Neural progenitor cell (in vitro differentiated cells): ENCODE measurements at places on chromosomes 12 and 14.
A peak's percentile ranks its signal among the peaks of the same experiment; 100 is the strongest.

DNA sequence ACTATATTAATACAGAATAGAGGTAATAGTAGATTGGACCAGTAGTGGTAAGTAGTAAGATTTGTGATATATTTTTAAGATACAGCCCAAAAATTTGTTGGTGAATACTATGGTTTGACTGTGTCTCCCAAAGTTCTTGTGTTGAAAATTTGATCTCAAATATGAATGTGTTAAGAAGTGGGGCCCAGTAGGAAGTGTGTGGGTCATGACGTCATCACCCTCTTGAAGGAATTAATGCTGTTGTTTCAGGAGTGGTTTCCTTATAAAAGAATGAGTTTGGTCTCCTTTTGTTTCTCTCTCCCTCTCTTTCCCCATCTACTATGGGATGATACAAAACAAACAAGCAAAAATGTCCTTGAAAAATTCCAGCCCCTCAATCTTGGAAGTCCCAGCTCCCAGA lies 16.3 kb downstream of the LUM start:
- no peak for DNase-seq

- no peak for DNase-seq
Measured at GRCh38 chr14:74670726-74671411, 42.0 kb downstream of the AREL1 start.

GRCh38 chr14:61530896-61531295 lies 164.4 kb upstream of the HIF1A start:
- DNase-seq, result no peak

- DNase-seq, result no peak
Measured at GRCh38 chr12:59911516-59911915, 315.7 kb downstream of the SLC16A7 start.

DNA sequence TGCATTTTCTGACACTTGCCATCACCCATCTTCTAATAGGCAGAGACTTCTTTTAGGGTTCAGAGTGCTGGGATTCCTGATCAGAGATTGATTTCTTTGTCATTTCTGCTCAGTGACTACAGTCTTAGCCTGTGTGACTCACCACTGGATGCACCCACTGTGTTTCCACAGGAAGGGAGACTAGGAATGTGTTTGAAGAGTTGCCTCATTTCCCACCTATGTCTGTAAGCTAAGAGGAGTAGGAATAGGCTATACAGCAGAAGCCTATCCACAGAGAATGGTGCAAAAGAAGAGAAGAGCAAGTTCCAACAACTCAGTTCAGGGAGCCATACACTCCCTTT lies 60.2 kb upstream of the ACTN1 start:
- no peak for DNase-seq

DNA sequence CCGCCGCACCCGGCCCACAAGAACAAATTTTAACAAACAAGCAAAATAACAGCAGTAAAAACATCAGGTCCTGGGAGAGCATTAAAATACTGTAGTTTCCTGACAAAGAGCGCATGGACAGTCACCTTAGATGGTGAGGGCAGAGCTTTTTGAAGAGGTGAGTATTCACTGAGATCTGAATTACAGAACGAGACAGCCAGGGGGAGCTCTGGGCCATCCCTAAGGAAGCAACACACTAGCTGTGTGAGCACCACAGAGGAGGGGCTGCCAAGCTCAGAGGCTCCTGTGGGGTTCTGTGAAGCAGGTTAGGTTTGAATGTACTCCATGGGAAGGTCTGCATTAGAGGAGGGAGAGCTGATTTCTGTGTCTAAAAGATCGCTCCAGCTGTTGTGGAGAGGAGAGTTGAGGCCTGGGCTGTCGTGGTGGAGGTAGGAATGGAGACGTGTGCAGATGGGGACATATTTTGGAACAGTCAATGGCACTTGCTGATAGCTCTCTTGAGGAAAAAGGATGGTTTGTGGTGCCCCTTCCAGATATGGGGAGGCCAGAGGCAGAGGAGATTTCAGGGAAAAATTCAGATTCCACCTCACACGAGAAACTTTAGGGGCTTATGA lies 72.9 kb downstream of the TRAFD1 start:
- DNase-seq, result peak; percentile 85

GRCh38 chr14:97337267-97337666 lies 540.1 kb downstream of the VRK1 start:
- DNase-seq, result no peak

DNA sequence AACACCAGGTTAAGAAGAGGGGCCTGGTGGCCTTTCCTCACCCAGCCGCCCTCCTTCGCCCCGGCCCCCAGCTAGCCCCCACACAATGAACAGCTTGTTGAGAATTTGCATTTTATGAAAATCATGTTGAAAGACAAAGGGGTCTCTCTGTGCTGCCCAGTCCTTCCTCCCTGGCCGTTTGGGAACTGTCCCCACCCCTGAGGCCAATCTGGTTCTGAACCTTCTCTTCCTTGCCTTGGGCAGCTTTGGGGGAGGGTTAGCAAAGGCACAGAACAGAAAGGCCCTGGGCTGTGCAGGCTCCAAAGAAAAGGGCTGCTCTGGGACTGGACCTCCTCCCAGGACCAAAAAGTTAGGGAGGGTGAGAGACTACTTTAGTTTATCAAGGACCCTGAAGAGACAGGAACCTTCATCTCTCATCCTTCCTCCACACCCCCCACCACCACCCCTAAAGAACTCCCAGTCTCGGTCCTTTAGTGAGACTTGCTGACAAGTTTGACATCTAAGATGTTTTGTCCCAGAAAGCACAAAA lies 1.3 kb downstream of the TAMALIN start:
- no peak for DNase-seq

DNA sequence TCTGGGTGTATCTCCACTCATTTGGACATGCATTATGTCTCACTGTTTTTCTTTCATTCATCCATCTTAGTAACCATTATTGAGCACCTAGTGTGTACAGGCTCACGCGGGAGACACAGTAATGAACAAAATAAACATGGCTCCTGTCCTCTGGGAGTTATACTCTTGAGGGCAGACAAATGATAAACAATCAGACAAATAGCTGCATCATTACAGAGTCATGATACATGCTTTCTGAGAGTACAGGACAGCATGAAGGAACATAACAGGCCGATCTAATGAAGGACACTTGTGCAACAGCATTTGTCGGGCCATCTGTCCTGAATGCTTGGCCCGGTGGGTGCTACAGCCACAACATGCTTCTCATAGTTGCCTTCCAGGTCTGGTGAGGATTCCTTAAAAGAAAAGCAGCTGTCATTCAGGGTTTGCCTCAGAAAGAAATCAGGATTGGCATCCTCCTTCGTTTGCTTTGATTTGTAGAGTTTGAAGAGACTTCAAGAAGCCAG lies 77.2 kb upstream of the EGLN3 start:
- no peak for DNase-seq

DNA sequence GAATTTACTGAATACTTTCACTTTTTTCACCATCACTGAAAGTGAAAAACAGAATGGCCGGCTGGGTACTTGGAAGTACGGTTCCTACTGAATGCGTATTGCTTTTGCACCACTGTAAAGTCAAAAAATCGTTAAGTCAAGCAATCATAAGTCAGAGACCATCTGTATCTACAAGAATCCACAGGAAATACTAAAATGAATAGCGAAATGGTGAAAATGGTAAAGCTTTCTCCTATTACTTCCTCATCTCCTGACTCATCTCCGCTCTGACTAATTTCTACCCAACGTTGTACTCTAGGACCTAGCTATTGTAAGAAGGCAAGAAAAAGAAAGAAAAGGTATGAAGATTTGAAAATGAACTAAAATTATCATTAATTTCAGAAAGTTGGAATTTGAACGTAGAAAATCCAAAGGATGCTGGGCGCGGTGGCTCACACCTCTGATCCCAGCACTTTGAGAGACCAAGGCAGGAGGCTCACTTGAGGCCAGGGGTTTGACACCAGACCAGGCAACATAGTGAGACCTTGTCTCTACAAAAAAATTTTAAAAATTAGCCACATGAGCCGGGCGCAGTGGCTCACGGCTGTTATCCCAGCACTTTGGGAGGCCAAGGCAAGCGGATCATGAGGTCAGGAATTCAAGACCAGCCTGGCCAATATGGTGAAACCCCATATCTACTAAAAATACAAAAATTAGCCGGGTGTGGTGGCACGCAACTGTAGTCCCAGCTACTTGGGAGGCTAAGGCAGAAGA lies 5.3 kb upstream of the CDCA4 start:
- no peak for DNase-seq

DNA sequence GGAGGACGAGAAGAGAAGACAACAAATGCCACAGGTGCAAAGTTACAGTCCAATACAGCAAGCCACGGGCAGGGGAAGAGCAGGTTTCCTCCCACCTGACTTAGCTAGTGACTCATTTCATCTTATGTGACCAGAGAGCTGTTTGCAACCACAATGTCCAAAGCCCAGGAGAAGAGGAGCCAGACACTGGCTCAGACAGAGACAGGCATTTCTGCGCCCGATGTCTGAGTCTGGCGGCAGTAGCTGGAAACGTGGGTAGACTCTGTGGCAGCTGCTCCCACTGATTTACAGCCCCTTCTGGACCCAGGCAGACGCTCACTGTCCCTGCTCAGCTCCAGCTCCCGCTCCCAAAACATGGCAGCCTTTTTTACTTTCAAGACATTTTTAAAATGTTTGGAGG lies 60.0 kb downstream of the CHGA start:
- DNase-seq, result no peak

GRCh38 chr12:47147739-47148138 lies 68.0 kb upstream of the AMIGO2 start:
- no peak for DNase-seq

DNA sequence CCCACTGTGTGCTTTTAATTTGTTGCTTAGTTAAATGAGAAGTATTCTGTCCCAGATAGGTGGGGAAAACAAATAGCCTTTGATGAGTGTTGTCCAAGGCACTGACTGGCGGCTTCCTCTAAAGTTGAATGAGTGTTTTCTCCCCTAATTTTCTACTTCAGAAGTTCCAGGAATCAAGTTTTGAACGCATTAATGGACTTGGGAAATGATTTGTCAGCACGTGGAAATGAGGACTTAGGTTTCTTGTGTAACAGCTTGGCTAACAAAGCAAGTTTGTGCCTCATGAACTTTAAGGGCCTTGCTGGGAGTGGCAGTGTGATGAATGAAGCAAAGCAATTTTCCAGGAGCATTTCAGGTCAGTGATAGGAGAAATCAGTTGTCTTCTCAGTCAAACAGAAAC lies 56.9 kb downstream of the LIN52 start:
- no peak for DNase-seq

GRCh38 chr12:93706824-93707223 lies 29.6 kb downstream of the CRADD start:
- DNase-seq, result no peak

DNA sequence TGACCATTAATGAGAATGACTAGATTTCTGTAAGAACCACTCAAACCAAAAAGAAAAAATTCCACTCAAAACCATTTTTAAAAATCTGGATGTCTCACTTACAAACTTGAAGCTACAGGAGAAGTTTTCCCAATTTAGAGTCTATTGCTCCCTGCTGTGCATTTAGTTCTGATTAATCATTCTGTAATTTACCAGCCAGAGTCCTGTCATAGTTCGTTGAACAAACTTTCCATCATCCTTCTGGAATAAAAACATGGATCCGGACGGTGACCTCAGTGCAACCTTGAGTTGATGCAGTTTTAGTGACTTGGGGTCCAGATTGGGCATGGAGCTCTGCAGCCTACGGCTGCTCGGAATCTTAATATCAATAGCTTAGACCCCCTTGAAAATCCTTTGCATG lies 73.4 kb downstream of the PRMT8 start:
- DNase-seq, result no peak

GRCh38 chr12:4420138-4420670 lies 25.4 kb downstream of the FGF6 start:
- DNase-seq, result no peak

- no peak for DNase-seq
Measured at GRCh38 chr14:72350215-72350614, 418.0 kb downstream of the RGS6 start.

DNA sequence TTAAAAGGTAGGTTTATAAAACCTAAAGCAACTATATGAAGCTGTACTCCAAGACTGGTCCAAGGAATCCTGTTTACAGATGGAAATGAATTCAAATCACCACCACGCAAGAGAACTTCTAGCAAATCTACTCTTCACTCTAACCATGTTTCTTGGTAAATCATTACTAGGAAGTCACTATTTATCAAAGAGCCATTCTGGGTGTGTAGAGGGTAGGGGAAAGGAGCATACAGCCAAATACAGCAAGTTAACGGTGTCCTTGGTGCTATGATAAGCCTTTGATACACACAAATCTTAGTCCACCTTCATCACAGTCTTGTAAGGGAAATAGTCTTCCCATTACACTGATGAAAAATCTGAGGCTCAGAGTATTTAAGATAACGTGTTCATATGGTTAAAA lies 16.8 kb downstream of the NIN start:
- DNase-seq, result no peak

- DNase-seq, result no peak
Measured at GRCh38 chr12:69810870-69811498, 14.0 kb upstream of the MYRFL start.

- no peak for DNase-seq
Measured at GRCh38 chr14:83118029-83118428, 1584.4 kb upstream of the SEL1L start.

DNA sequence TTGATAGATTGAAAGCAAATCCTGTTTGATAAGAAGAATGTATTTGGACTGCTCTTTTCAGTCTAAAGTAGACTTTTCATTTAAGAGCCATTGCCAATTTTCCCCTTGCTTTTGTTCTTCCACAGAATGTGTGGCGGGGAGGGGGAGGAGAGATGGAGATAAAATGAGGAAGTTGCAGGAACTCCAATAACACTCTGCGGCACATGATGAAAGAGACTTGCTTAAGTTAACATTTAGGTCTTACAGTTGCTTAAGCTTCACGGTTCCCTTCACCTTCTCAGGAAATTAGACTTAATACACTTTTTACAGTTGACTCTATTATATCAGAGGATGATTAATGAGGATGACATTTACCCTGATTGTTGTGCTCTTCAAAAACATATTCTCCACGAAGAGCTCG lies 537.3 kb downstream of the TMTC2 start:
- DNase-seq, result no peak

GRCh38 chr12:129607756-129608155 lies 296.1 kb downstream of the TMEM132D start:
- no peak for DNase-seq

DNA sequence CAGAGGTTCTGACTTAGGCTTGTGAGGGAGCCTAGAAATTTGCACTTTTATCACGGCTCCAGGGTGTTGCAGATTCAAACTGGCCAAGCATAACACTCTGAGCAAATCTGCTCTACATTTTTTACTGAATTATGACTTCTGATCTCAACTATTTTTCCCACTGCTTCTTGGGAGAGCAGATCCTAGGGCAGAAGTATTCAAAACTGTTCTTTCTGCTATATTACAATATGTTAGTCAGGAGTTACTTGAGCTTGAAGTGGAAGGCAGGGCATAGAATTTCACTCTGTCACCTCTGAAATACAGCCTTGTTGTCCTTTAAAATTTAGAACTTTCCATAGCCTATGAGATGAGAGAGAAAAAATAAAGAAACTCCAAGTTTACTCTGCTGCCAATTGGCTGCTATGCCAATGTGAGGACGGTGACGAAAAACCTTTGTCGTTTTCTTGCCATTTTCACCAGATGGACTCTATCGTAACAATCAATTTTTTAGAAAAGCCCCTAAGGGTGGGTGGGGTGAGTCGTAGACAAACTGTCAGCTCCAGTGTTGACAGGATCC lies 16.4 kb upstream of the KERA start:
- no peak for DNase-seq

GRCh38 chr12:132340266-132341035 lies 11.1 kb upstream of the GALNT9 start:
- no peak for DNase-seq
